COLO829 (cell line): ENCODE measurements at places on chromosomes 16 and 17.

DNA sequence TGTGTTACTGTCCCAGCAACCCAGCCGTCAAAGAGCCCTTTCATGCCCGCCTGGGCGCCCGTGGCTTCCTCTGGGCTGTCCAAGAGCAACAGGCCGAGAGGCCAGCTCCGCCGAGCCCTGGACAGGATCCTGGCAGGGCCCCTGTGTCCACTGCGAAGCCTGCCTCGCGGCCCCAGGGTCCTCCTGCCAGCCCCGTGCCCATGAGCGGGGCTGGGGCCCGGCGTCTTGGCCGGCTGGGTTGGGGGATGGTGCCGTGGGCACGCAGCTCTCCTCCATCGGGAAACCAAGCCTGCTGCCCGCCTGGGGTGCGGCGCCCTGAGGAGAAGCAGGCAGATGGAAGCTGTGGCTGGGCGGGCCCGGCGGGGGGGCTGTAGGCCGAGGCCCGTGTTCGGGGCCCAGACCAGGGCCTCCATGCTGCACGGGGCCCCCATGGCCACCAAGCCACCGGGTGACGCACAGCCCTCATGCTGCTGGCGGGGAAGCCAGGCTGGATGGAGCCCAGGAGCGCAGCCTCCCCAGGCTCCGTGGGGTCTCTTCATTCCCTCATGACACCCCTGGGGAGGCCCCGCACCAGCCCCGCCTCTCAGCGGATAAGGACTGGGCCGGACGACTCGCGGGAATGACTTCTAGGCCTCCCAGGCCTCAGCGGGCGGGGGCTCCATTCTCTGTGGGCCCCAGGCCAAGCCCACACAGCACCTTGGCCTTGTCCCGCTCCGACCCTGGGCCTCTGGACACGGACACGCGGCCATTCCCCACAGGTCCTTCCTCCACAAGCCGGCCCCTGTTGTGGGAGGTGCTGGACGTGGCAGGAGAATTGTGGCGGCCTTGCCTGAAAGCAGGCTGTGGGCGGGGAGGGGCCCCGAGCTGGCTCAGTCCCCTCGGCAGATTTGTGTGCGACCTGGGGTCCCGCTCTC is at the start of gene C1QTNF8:
TSS of gene C1QTNF8 (minus strand) at position 76 of the 914 bp plus-strand sequence. CDS start 1,322 bp downstream, outside the sequence.
- no peak for DNase-seq

DNA sequence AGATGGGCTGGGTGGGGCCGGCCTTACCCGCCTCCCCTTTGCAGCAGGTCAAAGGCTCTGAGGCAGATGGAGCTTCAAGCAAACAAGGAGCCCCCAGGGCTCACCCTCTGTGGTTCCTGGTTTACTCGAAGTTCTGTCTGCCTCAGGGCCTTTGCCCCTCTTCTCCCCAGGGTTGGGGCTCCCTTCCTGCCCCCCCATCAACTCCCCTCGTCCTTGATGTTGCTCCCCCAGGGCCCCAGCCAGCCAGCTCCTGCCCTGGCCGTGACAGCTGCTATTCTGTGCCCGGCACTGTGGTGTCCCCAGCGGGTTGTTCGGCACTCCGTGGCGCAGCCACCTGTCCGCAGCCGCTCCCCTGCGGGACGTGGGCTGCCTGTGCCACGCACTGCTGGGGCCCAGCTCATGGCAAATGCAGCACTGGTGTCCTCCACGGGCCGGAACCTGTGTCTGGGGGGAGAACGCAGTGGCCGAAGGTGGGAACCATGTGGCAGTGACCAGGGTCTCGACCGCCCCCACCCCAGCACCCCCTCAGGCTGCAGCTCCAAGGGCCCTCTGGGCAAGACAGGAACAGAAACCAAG is 4.3 kb upstream of the METRN start:
- DNase-seq: no peak

DNA sequence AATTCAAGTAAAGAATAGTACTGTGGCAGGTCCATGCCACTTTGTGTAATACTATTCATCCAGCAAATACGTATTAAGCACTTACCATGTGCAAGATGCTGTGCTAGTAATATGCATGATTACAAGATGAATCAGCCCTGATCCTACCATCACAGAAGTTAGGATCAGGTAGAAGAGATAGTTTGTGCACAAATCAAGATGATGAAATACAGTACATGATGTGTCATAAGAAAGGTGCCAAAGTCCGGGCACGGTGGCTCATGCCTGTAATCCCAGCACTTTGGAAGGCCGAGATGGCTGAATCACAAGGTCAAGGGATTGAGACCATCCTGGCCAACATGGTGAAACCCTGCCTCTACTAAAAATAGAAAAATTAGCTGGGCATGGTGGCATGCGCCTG is 10.9 kb downstream of the COG4 start:
- no peak for DNase-seq

DNA sequence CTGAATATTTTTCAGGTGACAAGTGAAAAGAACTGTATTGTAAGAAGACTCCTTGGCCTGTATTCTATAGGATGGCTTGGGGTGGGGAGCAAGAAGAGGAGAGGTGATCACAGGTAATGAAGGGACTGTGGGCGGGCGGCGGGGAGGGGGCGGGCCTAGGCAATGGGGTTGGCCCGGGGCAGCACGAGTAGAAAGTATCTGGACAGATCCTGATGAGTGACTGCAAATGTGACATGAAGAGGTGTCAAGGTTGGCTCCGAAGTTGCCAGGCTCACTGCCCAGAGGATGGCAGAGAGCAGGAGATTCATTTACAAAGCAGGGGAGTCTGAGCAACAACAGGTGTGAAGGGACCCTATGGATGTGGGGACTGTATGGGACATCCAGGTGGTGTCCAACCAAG is 10.8 kb upstream of the G6PC1 start:
- DNase-seq: no peak

DNA sequence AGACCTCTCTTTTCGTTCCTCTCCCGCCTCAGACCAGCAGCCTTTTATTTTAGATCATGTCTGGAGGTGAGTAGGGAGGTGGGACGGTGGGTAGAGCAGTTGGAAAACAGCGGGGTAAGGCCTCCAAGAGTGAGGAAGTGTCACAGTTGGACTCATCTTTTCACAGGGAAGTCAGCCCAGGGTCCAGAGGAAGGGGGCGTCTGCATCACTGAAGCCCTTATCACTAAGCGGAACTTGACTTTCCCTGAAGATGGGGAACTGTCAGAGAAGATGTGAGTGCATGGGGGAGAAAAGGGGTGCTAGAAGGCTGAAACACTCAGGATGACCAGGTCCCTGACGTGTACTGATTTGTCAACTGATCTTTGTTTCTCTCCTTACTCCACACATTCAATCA is 461 bp downstream of the LRRC46 start:
- no peak for DNase-seq

- no peak for DNase-seq
These were observed 581.7 kb downstream of the MAF start for GRCh38 chr16:79018650-79019429.

DNA sequence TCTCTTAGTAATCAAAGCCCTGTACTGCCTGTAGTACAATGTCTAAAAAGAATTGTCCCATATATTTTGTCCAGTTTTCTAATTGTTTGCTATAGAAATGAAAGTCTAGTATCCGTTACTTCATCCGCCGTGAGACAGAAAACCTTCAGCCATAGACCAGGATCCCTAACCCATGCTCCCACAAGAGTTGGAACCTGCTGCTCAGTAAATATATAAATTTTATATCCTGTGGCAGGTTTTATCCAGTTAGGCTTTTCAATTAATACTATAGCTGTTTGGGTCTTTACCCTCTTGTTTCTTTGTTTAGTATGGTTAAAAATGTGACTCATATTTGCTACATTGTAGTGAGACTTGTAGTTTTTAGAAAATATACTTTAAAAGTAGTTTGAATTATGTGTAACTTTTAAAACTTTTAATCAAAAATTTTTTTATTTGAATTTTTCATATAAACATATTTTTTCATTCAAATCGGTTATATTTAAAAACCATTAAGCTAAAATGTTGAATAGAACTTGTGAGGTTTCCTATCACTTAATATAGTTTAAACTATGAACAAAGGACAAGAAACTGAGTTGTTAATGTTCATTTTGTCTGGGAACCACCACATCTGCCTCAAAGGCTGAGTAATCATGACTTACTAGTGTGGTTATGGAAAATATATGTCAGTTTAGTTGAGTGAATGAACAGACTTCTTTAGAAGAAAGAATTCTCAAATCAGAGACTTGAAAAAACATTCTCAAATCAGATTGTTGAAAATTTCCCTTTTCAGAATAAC is 54.8 kb downstream of the VMP1 start:
- peak; percentile 79 for DNase-seq

DNA sequence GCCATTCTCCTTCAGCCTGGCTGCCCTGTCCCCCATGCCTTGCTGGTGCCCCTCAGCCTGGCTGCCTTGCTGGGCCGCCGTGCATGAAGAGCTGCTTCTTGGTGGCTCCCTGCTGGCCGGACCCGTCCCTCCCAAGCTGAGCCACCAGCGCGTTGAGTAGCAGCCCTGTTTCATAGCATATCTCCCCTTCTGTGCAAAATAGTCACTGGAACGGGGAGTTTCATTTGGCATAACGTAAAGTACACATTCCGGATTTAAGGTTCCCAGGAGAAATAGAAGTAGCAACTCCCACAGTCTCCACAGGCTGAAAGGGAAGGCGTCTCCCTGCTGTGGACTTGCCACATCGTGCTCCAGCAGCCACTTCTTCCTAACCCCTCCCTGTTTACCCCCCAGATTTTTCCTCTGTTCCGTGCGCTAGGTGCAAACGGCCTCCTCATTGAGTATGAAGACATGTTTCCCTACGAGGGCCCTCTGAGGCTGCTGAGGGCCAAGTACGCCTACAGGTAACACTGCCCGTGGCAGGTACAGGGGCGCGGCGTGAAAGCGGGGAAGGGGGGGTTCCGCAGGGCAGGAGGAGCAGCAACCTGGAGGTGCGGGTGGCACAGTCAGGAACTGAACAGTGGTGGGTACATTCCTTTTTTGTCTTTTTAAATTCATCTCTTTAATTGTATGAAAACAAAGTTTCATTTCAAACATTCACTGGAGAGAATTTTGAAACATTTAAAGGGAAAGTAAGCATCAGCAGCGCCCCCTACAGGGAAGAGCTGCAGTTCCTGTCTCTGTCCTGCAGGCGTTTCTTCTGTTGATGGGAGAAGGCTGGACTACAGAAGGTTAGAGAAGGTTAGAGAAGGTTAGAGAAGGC is 5.8 kb upstream of the OGFOD3 start:
- DNase-seq: no peak

DNA sequence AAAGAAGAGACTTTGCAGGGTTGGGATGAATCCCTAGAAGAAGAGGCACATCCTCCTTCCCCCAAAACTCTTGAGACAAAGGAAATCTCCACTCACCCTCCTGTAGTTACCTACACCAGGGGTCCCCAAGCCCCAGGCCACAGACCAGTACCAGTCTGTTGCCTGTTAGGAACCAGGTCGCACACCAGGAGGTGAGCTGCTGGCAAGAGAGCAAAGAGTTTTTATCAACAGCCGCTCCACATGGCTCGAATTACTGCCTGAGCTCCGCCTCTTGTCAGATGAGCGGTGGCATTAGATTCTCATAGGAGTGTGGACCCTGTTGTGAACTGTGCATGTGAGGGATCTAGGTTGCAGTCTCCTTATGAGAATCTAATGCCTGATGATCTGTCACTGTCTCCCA is 98.9 kb downstream of the CCT6B start:
- no peak for DNase-seq

- no peak for DNase-seq
These were observed 1.1 kb downstream of the ANKFY1 start for GRCh38 chr17:4262703-4263102.

DNA sequence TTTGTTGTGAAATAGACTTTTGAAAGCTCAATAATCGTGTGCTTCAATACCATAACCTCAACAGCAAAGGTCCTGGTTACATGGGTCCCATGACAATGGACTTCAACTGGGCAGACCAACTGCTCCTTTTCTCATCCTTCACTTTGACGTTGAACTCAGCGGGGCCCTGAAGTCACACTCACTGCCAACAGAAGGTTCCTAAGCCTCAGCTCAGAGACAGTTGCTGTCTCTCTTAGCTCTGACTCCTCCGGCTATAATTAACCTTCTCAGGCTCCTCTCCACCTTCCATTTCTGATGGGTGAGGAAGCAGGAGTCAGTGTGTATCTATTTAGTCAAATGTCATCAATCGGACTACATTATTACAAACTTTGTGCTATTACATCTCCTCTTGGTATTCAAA is 23.8 kb downstream of the MPP3 start:
- DNase-seq: no peak

DNA sequence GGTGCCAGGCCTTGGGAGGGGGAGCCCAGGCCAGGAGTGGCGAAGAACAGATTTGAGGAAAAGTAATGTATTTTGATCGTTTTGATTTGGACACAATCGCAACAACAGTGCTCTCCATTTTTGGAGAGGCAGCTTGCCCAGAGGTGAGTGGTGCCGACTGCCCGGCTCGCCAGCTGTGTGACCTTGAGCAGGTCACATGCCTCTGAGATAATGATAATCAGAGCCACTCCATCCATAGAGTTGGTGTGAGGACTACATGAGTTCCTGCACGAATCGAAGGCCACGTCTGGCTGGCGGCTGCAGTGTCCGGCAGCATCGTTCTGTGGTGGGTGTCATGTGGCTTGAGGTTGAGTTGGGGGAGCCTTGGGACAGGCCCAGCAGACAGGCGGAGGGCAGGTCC is 20.7 kb downstream of the LLGL2 start:
- no peak for DNase-seq

GRCh38 chr16:5257462-5257861 is 159.9 kb upstream of the EEF2KMT start:
- DNase-seq: no peak

- no peak for DNase-seq
These were observed 4.7 kb downstream of the SLC5A11 start for GRCh38 chr16:24850289-24850938.

DNA sequence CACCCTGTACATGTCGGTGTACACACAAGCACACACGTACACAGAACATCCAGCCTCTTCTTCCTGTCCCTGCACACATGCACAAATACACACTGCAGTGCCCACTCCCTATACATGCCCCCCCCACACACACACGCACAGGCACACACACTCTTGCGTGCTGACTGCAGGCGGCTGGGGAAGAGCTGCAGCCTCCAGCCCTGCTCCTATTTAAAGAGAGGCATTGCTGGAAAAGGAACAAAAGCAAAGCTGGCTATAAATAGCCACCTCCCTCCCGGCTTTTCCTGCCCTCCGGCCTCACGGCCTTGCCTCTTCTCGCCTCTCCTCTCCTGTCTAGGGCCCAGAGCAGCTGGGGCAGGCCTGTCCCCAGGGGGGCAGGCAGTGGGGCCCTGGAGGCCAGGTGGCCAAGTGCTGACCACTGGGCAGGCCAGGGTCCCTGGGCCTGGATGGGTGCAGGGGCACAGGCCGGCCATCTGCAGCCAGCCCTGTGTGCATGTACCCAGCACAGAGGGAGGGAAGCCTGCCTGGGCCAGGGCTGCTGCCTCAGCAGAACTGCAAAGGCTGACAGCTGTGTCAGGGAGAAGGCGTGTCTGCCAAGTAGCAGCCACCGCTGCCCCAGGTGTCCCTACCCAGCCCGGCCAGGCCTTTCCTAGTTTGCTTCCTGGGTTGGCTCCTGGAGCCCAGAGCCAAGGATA is 25.4 kb downstream of the RTN4RL1 start:
- DNase-seq: peak; percentile 33

DNA sequence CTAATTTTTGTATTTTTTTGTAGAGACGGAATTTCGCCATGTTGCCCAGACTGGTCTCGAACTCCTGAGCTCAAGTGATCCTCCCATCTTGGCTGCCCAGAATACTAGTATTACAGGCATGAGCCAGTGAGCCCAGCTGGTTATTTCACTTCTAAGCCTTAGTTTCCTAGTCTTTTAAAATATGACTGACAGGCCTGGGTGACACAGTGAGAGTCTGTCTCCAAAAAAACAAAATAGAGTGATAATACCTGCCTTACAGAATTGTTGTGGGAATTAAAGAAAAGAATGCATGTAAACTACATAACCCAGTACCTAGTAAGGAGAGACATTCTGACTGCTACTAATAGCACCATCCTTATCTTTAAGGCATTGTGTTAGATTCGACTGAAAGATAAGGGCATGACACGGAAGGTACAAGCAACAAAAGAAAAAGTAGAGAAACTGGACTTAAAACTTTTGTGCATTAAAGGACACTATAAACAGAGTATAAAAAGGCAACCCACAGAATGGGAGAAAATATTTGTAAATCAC is 11.6 kb downstream of the TOM1L2 start:
- DNase-seq: no peak
